Naive thymus-derived CD4-positive, alpha-beta T cell (primary cell): ENCODE measurements at places on chromosomes 11 and 22.

GRCh38 chr11:122123263-122123929 lies 7.4 kb upstream of the BLID start:
- DNase-seq = no peak

DNA sequence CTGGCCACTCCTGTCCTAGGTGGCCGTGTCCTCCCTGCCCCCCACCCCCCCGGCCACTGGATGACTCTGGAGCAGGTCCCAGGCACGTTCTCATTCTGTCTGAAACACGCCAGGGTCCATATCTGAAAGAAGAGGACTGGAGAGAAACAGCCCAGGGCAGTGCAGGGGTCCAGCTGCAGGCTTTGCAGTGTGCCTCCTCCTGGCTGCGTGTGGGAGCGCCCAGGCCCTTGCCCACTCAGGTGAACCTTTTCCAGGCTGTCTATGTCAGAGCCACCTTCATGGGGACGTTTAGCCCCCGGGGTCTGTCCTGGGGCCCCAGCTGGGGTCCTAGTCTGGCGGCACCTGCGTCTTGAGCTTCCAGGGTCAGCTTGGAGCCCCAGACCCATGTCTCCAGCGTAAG lies 15.6 kb downstream of the GRAMD4 start:
- no peak for DNase-seq

DNA sequence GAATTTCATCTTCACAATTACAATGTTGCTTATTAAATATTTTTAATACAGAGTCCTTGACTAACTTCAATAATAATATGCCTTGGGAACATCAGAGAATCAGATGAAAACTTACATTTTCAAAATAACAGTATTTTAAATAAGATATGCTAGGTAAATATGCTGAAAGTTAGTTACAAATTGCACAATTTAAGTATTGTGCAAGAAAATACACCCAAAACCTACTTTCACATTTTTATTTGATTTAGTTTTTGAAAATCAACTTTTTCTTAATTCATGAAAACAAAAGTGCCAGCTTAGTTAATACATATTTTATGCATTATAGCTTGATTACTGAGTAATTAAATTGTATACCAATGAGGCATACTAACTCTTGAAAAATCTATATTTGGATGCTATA lies 76.8 kb downstream of the SOX6 start:
- DNase-seq = no peak

DNA sequence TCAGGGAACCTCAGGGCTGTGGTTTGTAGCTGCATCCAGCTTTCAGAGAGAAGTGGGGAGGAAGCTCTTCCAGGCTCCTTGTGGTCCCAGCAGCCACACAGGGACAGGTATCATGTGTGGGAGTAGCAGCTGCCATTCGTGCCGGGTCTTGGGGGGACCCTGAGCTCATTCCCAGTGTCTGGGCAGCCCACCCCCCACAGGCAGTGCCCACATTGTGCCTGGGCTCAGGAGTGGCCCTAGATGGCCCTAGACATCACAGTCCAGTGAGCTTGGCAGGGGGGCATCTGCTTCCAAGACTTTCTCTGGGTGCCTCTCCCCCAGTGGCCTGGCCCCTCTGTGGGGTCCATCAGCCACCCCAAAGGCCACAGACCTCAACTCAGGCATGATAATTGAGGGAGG lies 619.7 kb downstream of the BRD1 start:
- DNase-seq = no peak

- no peak for DNase-seq
Measured at GRCh38 chr11:111559800-111560464, 19.4 kb downstream of the LAYN start.

DNA sequence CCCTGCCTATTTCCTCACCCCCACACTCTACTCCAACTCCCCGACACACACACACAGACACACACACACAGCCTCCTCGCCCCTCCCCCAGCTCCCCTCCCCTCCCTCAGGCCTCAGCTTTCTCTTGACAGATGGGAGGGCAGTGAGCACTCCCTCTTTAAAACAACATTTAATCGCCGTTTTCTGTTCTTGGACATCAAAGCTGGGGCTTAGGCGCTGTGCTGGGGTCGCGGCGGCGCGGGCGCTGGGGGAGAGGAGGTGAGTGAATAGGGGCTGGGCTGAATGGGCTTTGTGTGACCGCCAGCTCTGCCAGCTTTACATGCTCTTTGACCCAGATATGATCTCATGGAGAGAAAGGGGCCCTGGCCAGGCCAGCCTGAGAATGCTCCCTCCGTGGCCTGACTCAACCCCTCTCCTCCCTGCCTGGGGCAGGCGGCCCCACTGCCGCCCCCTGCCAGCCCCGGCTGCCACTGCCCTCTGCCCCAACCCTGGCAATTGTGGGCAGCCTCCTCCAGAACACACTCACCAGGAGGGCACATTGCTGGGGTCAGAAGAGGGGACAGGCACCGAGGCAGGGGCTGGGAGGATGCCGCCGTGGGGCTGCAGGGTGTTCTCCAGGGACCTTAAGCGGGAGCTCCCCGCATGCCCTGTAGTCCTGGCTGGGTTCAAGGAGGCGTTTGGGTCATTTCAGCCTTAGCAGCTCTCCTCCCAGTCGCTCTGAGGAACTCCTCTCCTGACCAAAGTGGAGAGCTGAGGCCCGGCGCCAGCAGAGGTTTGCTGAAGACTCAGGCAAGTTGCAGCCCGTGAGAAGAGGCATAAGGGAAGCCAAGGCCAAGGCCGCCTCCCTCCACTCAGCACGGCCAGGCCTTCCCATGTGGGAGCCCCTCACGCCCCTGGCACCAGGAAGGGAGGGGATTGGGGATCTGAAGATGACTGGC lies 38.3 kb upstream of the NNMT start:
- DNase-seq = no peak

DNA sequence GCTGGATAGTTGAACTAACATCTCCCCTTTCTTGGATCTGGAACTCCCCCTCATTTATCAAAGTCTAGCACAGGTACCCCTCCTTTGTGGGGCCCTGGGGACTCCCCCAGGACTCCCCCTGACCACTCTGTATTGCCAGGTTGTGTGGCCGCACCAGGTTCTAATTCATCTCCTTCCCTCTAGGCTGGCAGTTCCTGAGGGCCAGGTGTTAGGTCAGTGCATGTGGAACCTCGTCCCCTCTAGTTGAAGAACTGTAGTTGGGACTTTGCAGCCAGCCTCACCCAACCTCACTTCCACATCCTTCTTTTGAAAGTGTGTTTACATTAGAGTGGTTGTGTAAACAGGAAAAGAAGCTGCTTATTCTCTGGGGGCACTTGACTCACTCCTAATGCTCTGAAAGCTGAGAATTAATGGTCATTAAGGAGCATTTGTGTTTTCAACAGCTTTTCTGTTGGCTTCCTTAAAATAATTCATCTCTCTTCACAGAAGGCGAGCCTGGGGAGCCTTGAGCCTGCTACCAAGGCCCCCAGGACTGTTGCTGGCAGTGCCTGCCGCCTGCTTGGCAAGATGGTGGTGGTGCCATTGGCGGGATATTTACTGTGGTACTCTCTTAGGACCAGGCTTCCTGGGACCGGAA lies 11.8 kb downstream of the UPB1 start:
- no peak for DNase-seq
